ENCODE measurements at places on chromosomes 11 and 22.

GRCh38 chr22:18970176-18970947 is 34.3 kb upstream of the PRODH start:
- DNase-seq: no peak

DNA sequence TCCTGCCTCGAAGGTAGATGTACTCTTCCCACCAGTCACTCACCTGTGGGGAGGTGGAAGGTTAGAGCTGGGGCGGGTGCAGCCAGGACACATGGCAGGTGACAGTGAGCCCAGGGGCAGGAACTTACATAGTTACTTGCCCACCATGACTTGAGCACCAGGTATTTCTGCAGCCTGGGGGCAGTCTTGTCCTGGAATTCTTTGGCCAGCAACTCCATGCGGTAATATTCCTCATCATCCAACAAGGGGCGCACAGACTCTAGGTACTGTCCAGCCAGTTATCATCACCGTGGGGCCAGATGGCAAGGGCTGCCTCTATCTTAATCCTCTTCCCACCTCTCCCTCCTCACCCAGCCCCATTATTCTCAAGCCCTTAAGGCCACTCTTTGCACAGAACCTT is 2.2 kb downstream of the CPT1B start:
- DNase-seq: no peak

DNA sequence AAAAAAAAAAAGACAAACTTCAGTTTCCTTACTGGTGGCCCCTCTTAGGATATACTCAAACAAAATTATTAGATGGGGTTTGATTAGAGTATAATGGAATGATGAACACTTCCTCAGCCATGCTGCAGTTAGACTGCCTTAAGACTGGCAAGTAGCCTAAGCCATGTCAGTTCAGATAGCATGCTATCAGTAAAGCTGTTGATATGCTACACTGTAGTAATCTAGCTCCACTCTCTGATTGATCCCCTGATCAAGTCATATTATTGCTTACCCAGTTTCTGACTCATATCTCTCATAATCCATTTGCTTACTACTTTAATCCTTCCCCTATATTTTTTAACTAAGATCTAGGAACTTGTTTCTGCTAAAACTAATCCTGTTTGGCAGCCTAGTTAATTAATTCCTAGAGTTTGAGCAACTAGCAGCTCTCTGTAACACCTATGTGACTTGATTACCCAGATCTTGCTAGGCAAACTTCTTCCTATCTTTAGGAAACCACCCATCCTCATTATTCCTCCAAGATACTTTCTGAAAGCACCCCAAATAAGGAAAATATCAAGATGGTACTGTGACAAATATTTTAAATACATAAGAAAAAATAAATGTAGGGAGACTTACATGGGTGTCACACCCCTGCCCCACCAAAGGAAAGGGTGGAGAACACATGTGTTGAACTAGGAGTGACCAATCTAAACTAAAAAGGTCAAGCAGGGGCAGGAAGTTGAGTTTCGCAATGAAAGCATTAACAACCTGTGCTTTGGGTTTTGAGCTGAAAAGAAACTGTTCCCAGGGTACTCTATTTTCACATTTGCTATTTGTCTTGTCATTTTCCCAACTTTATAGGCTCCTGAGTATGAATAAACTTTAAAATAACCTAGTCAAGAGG is 43.2 kb downstream of the PIK3C2A start:
- no peak for DNase-seq

- DNase-seq: no peak
Observed at GRCh38 chr11:76212086-76213035, 6.1 kb upstream of the WNT11 start.

- peak; percentile 20 for DNase-seq
Observed at GRCh38 chr11:65047581-65048422, 6.8 kb downstream of the SAC3D1 start.

GRCh38 chr11:35111161-35112055 is 27.6 kb upstream of the CD44 start:
- DNase-seq: no peak

GRCh38 chr22:26447584-26448329 is 18.7 kb downstream of the ASPHD2 start:
- no peak for DNase-seq

- DNase-seq: no peak
Observed at GRCh38 chr11:126603486-126603885, 248.0 kb downstream of the ST3GAL4 start.

DNA sequence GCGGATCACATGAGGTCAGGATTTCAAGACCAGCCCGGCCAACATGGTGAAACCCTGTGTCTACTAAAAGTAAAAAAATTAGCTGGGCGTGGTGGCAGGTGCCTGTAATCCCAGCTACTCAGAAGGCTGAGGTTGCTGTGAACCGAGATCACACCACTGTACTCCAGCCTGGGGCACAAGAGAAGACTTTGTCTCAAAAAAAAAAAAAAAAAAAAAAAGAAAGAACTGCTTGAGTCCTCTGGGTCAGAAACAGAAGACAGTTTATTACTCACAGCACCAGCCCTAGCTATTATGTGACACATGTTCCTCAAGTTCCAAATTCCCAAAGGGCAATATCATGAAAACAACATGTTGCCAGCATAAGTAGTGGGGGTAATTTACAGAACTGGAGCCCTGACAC is 1014.1 kb upstream of the RAG2 start:
- no peak for DNase-seq

GRCh38 chr11:35281169-35281688 is 138.1 kb downstream of the SLC1A2 start:
- DNase-seq: no peak

- DNase-seq: peak; percentile 27
Observed at GRCh38 chr11:10444725-10445315, 10.2 kb upstream of the AMPD3 start.

GRCh38 chr22:36562261-36562835 is 33.4 kb upstream of the EIF3D start:
- DNase-seq: no peak

GRCh38 chr22:27668828-27669797 is 132.4 kb downstream of the MN1 start:
- DNase-seq: no peak

- DNase-seq: no peak
Observed at GRCh38 chr11:102717280-102717679, 7.5 kb downstream of the MMP8 start.

DNA sequence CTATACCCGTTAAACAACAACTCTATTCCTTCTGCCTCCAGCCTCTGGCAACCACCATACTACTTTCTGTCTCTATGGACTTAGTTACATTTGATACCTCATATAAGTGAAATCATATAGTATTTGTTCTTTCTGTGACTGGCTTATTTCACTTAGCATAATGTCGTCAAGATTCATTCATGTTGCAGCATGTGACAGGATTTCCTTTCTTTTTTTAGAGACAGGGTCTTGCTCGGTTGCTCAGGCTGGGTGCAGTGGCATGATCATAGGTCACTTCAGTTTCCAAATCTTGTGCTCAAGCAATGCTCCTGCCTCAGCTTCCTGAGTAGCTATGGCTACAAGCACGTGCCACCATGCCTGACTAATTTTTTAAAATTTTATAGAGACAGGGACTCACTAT is 29.4 kb upstream of the SORL1 start:
- peak; percentile 29 for DNase-seq

DNA sequence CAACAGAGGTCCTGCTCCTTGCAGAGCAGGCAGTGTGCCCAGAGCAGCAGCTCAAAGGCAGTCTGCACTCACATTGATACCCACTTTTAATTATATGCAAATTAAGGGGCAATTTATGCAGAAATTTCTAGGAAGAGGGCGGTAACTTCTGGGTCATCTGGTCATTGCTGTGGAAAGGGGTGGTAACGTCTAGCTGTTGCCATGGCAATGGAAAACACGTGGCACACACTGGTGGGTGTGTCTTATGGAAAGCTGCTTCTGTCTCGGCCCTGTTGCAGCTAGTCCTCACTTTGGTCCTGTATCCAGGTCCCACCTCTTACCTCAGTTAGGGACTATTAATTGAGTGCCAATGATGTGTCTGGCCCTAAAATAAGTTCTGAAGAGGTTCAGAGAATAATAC is 36.8 kb downstream of the BARX2 start:
- no peak for DNase-seq

- peak; percentile 54 for DNase-seq
Observed at GRCh38 chr11:76805206-76805913, 22.2 kb downstream of the TSKU start.

DNA sequence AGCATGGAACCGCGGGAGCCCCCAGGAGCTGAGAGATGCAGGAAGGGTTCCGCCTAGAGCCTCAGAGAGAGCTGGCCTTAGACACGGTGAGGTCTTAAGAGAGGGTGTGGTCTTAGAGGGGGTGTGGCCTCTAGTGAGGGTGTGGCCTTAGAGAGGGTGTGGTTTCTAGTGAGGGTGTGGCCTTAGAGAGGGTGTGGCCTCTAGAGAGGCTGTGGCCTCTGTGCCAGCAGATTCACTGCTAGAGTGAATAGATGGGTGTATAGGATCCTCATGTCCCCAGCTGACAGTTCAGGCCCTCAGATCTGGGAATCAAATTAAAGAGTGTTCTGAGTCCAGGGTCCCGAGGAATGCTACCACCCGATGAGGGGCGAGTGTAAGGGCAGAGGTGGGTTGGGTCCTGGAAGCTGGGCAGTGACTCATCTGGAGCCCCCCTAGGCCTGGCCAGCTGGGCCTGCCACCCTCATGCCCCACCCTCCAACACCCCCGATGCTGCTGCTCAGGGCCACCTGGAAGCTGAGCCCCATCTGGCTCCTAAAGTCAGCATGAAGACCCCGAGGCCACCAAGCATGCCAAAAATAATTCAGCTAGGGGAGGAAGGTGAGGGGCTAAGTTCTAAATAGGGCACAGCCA is 49.5 kb downstream of the IGF2 start:
- DNase-seq: peak; percentile 32

GRCh38 chr11:80843266-80843974 is 1402.6 kb upstream of the TENM4 start:
- no peak for DNase-seq

- no peak for DNase-seq
Observed at GRCh38 chr11:128273736-128274135, 313.6 kb downstream of the ETS1 start.
